ENCODE measurements at places on chromosomes 7 and 10.

DNA sequence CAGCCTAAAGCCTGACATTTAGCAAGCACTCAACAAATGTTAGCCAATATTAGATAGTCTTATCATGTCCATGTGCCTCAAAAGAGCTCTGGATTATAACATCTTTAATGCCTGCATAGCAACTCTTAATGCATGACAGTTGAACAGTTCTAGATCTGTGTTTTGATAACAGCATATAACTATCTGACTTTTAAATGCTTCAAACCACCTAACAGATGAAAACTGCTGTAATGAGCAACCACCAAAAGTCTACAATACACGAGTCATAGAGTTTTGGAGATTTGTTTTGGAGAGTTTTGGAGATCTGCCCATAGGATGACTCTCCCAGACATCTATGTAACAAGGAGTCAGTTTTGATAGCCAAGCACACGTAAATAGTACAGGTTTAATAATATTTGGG is 227.3 kb downstream of the TWIST1 start:
- no peak for DNase-seq

GRCh38 chr7:55365205-55365674 is at the start of gene LANCL2:
Gene LANCL2, plus strand, starts transcription at chr7:55365337. Its CDS starts 689 bp downstream, at chr7:55366026.
- no peak for DNase-seq

DNA sequence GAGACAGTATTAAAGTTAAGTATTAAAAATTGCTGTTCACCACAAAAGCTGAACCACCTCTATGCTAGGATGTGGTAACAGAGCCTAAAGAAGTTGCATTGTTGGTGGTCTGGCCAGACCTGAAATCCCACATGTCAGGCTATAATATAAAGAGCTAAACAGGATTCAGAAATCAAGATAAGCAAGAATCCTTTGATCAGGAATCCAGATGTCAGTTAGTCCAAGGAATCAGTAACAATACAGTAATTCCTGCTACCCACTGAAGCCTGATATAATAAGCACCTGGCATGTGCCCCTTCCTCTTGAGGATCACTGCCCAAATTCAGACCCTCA is 48.9 kb downstream of the ZNF277 start:
- DNase-seq, result no peak

GRCh38 chr7:113799896-113800295 is 118.9 kb downstream of the PPP1R3A start:
- DNase-seq, result no peak

- no peak for DNase-seq
Measured at GRCh38 chr10:8830048-8830447, 775.6 kb downstream of the GATA3 start.

DNA sequence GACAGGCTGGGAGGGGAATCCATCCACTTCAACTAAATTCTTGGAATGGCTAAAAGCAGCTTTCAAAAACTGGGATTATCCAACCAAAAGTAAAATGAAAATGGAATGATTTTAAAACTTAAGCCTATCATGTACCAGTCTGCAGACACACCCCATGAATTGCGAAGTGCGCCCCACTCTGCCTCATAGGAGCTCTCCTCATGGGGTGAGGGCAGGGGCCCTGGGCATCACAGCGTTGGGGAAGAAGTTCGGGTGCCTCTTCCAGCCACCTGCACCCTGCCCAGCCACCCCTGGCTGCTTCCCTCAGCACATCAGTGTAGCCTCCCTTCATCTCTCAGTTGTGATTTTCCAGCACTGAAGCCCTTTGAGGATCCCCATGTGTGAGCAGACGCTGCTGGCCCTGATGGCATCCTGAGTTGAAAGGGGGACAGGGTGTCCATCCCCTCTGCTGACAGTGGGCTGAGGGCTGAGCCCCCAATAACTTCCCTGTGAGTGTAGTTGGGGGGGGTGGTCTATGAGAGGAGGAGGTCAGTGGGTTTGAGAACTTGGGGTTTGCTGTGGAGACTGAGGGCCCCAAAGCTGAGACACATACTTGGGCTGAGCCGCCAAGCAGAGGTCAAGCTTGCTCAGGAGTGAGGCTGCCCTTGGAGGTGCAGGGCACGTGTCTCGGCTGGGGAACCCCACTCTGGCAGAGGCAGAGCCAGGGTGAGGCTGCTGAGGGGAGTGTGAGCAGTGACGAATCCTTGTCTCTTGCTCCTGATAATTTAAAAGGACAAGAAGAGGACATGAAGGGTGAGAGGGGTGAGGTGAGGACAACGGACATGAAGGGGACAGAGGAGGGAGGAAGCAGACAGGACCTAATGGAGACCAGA is 542.1 kb downstream of the TCERG1L start:
- no peak for DNase-seq

DNA sequence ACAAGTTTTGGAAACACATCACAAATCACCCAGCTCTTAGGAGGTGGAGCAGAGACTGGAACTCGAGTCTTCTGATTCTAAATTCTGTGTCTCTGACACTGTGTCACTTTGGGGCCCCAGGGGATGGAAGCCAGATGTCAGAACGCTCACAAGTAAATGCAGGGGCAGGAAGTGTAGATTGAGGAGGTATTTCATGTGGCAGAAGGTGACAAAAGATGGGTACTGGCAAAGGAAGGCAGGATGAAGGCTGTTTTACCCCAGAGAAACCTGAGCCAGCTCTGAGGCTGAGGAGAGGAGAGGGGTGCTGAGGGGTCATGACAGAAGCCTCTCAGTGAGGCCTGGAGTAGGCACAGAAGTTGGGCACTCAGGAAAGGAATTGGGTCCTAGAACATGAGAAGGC is 6.0 kb upstream of the PURB start:
- peak; percentile 5 for DNase-seq

DNA sequence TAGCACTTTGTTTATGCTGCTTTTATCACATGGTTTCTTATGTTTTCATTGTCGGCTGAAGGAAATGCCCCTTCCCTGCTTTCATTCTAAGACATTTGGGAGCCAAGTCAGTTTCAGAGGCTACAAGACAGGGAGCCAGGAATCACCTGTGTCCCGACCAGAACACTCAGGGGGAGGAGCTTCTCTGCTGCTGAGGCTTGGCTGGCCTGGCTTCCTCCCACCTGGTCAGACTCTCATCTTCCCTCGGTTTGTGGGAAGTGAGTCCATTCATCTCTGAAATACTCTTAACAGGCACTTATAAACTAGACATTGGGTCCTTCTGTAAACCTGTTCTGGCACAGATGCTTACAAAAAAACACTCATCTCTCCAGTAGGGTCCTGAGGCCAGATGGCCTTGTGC is 19.6 kb upstream of the GOLGA7B start:
- DNase-seq, result no peak

DNA sequence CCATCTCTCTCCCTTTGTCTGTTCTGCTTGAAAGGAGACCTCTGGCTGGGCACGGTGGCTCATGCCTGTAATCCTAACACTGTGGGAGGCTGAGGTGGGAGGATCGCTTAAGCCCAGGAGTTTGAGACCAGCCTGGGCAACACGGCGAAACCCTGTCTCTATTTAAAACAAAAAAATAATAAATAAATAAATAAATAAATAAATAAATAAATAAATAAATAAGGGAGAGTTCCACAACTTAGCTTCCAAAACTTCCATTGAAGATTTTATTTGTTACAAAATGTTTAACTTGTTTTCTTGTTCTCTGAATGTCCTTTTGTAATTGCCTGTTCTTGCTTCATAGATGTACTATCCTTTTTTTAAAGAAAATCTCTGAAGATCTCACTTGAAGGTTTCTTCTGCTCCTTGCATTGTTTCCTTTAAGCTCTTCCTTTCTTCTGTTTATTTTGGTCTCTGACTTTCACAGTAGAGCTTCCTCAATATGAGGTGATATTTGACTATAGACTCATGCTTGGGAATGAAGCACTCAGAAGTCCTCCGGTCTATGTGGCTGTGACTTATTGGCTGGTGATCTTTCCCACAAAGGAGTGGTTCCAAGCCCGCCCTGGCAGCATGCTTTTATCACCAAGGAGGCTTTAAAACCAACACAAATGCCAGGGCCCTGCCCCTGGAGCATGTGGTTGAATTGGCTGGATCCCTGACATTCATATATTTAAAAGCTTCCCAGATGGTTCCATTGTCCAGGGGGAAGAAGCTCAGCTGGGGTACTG is 18.1 kb upstream of the NPTX2 start:
- DNase-seq, result no peak

- no peak for DNase-seq
Measured at GRCh38 chr10:62992145-62992721, 140.9 kb upstream of the NRBF2 start.

GRCh38 chr7:108498481-108498880 is 27.5 kb downstream of the PNPLA8 start:
- DNase-seq, result no peak

GRCh38 chr10:113007343-113007771 is 57.3 kb downstream of the TCF7L2 start:
- DNase-seq, result no peak

DNA sequence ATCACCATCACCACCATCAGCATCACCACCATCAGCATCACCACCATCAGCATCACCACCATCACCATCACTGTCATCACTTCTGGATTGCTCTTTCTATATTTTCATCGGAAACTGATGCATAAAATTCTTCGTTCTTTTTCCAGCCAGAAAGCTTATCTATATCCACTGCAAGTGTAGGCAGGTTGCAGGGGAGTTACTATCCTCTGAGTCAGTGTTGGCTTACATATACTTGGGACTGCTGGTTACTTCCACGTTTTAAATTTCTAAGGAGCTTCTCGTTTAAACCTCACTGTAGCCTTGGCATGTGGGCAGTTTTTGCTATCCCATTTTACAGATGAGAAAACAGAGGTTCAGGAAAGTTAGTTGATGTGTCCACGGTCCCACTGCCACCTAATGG is 66.1 kb downstream of the FOXL3 start:
- DNase-seq, result no peak

GRCh38 chr7:40394400-40394799 is 259.6 kb downstream of the SUGCT start:
- DNase-seq, result no peak

GRCh38 chr7:69919426-69920111 is 321.3 kb downstream of the AUTS2 start:
- no peak for DNase-seq

DNA sequence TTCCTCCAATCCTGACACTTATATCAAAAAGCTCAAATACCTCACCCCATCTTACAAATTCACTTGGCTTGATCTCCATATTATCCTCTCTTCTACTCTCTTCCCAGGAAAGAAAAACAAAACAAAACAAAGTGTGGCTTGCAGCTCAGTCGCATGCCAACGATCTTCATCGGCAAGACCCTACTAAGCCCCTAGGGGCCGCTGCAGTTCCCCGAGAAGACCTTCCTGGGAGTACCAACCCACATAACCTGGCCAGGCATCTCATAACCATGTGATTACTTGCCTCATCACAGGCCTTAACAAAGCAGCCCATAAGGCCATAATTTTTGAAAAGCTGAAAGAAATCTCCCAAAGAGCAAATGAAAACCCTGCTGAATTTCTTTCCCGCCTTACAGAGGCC is 103.7 kb downstream of the ZNF92 start:
- DNase-seq, result no peak

- no peak for DNase-seq
Measured at GRCh38 chr7:123343611-123344010, 143.8 kb upstream of the SLC13A1 start.

- no peak for DNase-seq
Measured at GRCh38 chr7:30890226-30890625, 21.4 kb upstream of the AQP1 start.

DNA sequence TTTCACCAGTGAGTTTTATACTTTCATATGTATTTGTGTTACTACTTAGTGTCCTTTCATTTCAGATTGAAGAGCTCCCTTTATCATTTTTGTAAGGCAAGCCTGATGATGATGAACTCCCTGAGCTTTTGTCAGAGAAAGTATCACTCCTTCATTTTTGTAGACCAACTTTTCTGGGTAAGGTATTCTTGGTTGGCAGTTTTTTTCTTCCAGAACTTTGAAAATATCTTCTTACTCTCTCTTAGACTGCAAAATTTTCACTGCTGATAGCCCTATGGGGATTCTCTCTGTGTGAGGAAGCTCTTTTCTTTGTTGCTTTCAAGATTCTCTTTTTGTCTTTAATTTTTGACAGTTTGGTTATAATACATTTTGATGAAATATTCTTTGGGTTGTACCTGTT is 35.7 kb downstream of the CCDC7 start:
- DNase-seq, result no peak

- DNase-seq, result no peak
Measured at GRCh38 chr7:49580000-49580399, 193.4 kb upstream of the VWC2 start.

DNA sequence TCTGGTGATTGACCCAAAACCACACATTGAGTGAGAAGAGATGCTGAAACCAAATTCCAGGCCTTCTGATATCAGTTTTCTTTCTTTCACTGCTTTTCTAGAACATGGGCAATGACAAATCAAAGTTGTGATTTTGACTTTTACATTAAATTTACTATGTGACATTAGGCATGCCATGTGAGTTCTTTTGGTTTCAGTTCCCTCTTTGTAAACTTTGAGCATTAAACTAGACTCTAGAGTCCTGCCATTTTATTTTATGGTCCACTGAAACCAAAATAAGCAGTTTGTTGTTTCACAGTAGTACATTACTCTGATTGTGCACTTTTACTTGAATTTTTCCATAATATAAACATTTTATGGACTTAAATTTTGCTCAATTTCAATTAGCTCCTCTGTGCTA is 381.1 kb upstream of the SEMA3D start:
- no peak for DNase-seq

- no peak for DNase-seq
Measured at GRCh38 chr10:11043446-11044127, 25.9 kb downstream of the CELF2 start.

DNA sequence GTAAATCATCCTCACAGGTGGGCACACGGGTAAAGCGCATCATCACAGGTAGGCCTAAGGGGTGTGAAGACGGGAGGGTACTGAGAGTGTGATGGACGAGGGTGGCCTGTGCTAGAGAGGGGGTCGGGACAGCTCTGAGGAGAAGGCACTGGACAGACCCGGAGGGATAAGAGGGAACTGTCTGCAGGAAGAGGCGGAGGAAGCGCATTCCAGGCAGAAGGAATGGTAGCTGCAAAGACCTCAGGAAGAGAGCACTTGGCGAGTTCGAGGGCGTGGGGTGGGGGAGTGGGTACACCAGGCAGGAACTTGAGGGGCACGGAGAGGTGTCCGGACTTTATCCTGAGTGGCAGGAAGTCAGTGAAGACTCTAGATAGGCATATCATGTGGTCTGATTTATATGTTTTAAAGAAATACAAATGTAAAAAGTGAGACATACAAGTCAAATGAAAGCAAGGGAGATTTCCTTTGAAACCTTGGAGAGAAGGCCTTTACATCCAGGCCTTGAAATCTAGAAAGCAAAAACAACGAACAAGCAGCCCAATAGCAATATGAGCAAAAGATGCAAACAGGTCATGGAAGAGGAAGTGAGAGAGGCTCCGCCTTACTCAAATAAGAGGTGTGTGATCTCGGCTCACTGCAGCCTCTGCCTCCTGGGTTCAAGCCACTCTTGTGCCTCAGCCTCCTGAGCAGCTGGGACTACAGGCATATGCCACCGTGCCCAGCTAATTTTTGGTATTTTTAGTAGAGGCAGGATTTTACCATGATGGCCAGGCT is 3.6 kb downstream of the LHPP start:
- DNase-seq, result no peak

DNA sequence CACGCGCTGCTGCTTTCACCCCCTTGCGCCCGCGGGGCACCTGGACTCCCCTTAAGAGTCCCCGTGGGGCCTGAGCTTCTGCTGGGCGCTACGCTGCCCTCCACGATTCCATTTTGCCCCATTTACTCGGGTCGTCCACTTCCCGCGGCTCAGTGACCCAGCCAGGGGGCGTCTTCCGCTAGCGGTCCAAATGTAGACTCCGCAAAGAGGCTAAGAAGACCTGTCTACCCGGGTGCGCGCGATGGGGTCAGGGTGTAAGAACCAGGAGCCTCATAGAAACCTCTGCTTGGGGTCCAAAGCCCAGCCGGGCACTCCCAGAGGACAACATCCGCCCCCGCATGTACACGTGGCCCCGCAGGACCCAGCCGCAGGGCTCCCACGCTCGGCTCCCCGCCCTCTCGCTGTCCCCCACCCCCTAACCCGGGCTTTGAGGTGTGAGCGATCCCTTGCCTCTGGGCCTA is 5.2 kb upstream of the HMX2 start:
- no peak for DNase-seq
